ENCODE measurements at places on chromosomes 5 and 9. TPM values are rescaled to one million over a fixed set of nuclear protein-coding genes. Genes with fewer than 3 reads are reported as not detected.

The MSMP gene
- total RNA-seq = not detected

The CSNK1A1 gene
- 176 TPM for total RNA-seq

- H3K4me1 ChIP-seq = peaks cover 59% of the 10 kb centered on the region
- H3K4me3 ChIP-seq = peak overlapping the region; percentile 85
- H3K27me3 ChIP-seq = no peaks in the 10 kb centered on the region
- peak; percentile 9 for DNase-seq
- peaks cover 26% of the 10 kb centered on the region for H3K36me3 ChIP-seq
These were observed 652 bp upstream of the TMEM161B start for GRCh38 chr5:88269222-88269771.

GRCh38 chr9:125932012-125932411 lies 184.8 kb downstream of the PBX3 start:
- no peaks in the 10 kb centered on the region for H3K36me3 ChIP-seq
- no peak overlapping the region for H3K27ac ChIP-seq
- H3K27me3 ChIP-seq = no peaks in the 10 kb centered on the region
- H3K4me1 ChIP-seq = no peaks in the 10 kb centered on the region

DNA sequence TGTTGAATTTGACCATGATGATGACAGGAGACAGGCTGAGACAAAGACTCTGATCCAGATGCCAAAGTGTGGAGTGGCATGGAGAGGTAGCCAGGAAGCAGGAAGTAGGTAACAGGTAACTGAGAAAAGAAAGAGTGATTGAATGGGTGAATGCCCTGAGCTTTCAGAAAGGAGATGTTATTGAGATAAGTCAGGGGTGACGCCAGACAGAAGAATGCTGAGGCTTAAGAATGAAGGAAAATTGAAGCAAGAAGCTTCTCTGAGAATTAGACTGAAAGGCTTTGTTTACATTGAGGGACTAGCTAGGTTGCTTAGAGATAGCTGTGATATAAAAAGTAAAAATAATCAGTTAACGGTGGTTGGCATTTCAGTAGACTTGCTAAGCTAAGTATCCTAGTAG lies 165.7 kb downstream of the PSAT1 start:
- H3K27me3 ChIP-seq = peaks cover 11% of the 10 kb centered on the region
- H3K36me3 ChIP-seq = no peaks in the 10 kb centered on the region
- no peak overlapping the region for H3K4me3 ChIP-seq
- no peak overlapping the region for H3K27ac ChIP-seq

DNA sequence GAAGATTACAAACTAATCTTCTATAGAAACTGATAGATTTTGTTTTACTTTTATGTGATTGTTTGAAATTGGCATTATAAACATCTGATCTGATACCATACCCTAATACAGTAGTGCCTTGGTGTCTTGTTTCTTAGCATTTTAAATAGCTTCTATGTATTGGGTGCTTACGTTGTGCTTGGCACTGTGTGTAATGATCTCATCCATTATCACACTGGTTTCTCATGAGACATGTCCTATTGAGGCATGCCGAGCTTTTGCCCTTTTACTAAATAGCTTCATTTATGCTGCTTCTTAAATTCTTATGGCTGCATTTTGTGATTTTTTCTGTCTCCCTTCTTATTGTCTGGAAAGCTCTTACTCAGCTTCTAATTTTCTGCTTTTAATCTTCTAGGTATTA lies 48.2 kb upstream of the TLR4 start:
- no peaks in the 10 kb centered on the region for H3K36me3 ChIP-seq
- peaks cover 4% of the 10 kb centered on the region for H3K27me3 ChIP-seq
- H3K4me3 ChIP-seq = no peak overlapping the region
- DNase-seq = no peak
- H3K4me1 ChIP-seq = no peaks in the 10 kb centered on the region

- no peak overlapping the region for H3K27ac ChIP-seq
- H3K36me3 ChIP-seq = no peaks in the 10 kb centered on the region
- H3K4me1 ChIP-seq = peaks cover 9% of the 10 kb centered on the region
- peak overlapping the region; percentile 43 for H3K4me3 ChIP-seq
- no peak for DNase-seq
- H3K27me3 ChIP-seq = peaks cover 31% of the 10 kb centered on the region
These were observed 873 bp downstream of the C9orf50 start for GRCh38 chr9:129619787-129620668.

The ANKRD55 gene
- total RNA-seq = 3.4 TPM

DNA sequence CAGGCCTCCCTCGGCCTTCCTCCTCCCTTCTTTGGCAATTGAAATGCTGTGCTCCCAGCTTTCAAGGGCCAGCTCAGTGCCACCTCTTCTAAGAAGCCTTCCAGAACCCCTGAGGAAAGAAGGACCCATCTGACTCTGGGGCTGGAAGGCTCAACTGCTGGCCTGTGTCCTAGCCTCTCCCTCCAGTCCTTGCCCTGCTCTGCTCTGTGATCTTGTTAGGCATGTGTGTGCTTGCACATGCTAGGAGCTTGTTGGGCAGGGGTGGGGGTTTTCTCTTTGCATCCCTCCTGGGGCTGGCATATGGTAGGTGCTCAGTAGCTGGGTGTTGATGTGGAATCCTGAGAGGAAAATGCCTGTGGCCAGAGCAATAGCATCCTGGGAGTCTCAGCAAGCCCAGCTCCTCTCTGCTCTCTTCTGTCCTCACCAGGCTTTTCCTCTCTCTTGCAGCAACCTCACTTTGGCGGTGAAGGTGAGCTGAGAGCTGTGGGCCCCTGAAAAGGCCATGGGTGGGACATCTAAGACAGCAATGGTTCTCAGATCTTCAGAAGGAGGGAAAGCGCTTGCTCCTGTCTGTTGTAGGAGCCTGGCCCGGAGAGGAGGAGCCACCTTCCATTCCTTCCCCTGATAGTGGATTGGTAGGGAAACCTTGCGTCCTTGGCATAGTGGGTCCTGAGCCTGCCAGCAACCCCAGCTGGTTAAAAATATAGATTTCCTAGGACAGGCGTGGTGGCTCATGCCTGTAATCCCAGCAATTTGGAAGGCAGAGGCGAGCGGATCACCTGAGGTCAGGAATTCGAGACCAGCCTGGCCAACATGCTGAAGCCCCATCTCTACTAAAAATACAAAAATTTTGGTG lies 9.9 kb downstream of the DOLK start:
- no peak for DNase-seq
- H3K27ac ChIP-seq = no peak overlapping the region
- no peak overlapping the region for H3K4me3 ChIP-seq
- no peaks in the 10 kb centered on the region for H3K4me1 ChIP-seq
- no peaks in the 10 kb centered on the region for H3K36me3 ChIP-seq

GRCh38 chr5:151224372-151224771 lies 480 bp upstream of the CCDC69 start:
- H3K4me1 ChIP-seq = peaks cover 54% of the 10 kb centered on the region
- peak overlapping the region; percentile 95 for H3K4me3 ChIP-seq
- H3K27me3 ChIP-seq = no peaks in the 10 kb centered on the region
- DNase-seq = no peak

DNA sequence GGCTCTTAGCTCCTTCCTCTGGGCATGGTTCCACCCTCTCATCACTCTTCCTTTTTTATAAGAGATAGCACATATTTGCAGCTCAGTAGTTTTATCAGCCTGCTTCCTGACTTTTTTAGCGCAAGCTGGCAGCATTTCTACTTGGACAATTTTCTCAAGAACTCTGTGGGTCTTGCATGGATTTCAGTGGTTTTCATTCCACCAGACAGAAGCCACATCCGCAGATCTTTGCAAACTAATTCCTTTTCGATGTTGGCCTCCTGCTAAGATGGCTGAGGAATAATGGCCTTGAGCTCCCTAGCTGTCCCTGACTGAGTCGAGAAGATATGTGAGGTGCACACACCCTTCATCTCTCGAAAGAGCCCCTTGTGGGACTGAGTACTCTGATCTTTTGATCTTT lies 49.5 kb downstream of the GALNT12 start:
- H3K4me1 ChIP-seq = peaks cover under 1% of the 10 kb centered on the region
- peaks cover 3% of the 10 kb centered on the region for H3K36me3 ChIP-seq
- no peak for DNase-seq
- H3K4me3 ChIP-seq = no peak overlapping the region

GRCh38 chr9:84174486-84174885 lies 166.1 kb downstream of the SLC28A3 start:
- no peaks in the 10 kb centered on the region for H3K4me1 ChIP-seq
- H3K27ac ChIP-seq = no peak overlapping the region
- DNase-seq = no peak
- no peaks in the 10 kb centered on the region for H3K36me3 ChIP-seq

DNA sequence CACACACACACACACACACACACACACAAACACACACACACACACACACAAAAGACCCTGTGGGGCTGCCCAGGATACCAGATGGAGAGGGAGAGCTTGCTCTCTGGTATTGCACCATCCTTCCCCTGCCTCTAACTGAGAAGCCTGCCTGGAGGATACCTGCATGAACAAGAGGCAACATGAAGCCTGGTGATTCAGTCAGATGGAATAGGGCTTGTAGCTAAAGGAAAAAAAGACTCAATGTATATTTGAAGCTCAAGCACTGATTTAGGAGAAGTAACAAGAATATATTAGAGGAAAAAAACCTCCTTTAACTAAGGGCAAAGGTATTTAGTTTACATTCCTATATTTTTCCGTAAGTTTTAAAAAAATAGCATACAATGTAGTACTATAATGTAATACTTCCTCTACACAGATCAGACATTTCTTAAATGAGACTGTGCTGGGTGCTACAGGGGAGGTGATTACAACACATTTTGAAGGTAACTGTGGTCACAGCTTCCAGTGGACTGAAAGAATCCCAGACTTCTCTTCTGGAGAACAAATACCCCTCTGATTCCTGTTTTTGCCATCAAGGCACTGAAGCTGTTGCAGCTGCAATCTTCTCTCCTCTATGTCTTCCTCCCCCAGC lies 169.3 kb downstream of the DCP2 start:
- H3K27ac ChIP-seq = no peak overlapping the region
- H3K4me3 ChIP-seq = no peak overlapping the region
- no peaks in the 10 kb centered on the region for H3K27me3 ChIP-seq
- no peak for DNase-seq

DNA sequence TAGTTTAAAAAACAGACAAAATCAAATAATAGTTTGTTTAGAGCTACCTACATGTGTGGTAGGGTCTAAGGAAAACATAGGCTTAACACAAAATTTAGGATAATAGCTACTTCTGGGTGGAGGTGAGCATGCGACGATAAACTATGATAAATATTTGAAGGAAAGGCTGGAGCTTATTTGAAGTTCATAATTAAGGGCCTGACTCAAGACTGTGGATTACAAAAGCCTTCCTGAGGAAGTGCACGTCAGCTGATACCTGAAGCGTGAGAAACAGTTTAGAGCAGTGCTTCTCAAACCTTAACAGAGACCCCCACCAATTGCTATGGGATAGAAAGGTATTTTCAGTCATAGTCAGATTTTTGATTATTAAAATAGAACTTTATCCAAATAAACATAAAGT lies 20.4 kb upstream of the UBLCP1 start:
- no peaks in the 10 kb centered on the region for H3K36me3 ChIP-seq
- peaks cover 43% of the 10 kb centered on the region for H3K4me1 ChIP-seq
- peak overlapping the region; percentile 50 for H3K27ac ChIP-seq
- peaks cover 5% of the 10 kb centered on the region for H3K27me3 ChIP-seq

DNA sequence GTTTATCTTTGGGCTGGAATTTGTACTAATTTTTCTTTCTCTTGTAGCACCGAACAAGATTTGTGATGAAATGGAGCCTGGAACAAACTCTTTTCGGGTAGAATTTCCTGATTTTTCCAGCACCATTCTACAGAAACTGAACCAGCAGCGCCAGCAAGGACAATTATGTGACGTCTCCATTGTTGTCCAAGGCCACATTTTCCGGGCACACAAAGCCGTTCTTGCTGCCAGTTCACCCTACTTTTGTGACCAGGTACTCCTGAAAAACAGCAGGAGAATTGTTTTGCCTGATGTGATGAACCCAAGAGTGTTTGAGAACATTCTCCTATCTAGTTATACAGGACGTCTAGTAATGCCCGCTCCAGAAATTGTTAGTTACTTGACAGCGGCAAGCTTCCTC lies 27.6 kb downstream of the ZBTB43 start:
- H3K4me3 ChIP-seq = no peak overlapping the region
- no peaks in the 10 kb centered on the region for H3K27me3 ChIP-seq
- DNase-seq = no peak
- H3K36me3 ChIP-seq = peaks cover 19% of the 10 kb centered on the region
- H3K4me1 ChIP-seq = peaks cover 44% of the 10 kb centered on the region

The ZNF608 gene
- total RNA-seq = not detected

The DNAH5 gene
- not detected for total RNA-seq

DNA sequence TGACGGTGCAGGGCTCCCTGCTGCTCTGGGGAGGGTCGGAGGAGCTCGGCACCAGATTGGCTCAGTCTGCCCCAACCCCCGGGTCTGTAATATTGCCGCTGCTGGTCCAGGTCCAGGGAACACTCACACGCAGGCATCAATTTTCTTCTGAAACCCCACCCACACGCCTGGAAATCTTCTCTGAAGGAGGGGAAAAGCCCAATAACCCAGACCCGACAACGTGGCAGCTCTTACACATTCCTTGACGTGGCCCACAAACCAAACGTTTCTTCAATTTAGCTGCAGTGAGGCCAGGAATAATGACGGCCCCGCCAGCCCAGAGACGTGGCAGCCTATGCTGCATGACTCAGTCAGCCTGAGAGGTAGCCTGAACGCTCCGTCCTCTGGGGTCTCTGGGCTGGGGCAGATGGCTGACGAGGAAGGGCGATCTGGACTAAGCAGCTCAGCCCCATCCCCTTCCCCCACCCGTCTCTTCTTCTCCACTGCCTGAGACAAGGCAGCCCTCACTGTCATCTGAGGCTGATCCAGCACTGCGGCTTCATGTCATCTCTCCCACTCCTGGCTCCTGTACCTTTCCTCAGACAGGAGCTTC lies 9.9 kb upstream of the SPARC start:
- H3K36me3 ChIP-seq = no peaks in the 10 kb centered on the region
- DNase-seq = no peak

All from activated T-cell treated with anti-CD3 and anti-CD28 coated beads, Interleukin-2, amount 50 U/mL, for 72 hours (primary cell).